ENCODE measurements at places on chromosomes 5 and 9.

- peak; percentile 95 for DNase-seq
Observed at GRCh38 chr5:177456976-177457851, 10.6 kb downstream of the PRR7 start.

DNA sequence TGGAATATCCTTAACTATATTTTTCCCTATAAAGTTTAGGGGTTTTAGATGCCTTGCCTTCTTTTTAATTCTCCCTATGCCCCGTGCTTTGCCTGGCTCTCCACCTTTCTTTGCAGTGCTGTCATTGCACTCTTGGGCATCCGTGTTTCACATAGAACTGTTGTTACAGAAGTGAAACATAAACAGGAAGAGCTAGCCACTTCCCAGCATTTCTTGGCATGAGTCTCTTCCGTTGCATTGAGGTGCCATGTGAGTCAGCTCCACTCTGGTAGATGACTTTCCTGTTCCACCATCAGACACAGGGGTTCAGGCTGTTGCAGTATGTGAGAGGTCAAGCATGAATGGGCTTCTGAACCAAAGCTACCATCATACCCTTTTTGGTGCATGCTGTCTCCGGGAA is 73.4 kb downstream of the ANGPTL2 start:
- peak; percentile 91 for DNase-seq

DNA sequence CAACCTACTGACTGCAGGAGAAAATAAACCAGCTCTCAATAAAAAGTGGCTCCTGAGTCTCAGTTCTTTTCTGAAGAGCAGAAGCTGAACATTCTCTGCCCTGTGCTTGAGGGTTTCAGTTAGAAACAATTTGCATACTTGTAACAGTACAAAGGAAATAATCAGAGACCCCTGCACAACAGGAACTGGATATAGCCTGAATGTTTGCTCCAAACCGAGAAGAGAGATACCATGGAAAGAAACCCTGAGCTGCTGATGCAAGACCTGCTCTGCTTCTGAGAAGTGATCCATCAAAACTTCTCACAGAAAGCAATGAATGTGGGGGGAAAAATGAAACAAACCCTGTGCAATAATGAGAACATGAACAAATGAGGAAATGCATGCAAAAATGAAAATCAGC is 592.9 kb downstream of the SEMA5A start:
- DNase-seq: no peak

- DNase-seq: no peak
Observed at GRCh38 chr9:19423163-19423562, 14.4 kb downstream of the ACER2 start.

GRCh38 chr5:178069909-178070308 is 43.4 kb upstream of the N4BP3 start:
- peak; percentile 42 for DNase-seq

Measured in EL (cell line).